Activated CD4-positive, alpha-beta memory T cell treated with anti-CD3 and anti-CD28 coated beads, Interleukin-2, amount 10 ng/mL, durations not matched to agents 7 days and 5 days (primary cell): ENCODE measurements at places on chromosomes 6 and 20.
A peak's percentile ranks its signal among the peaks of the same experiment; 100 is the strongest.

DNA sequence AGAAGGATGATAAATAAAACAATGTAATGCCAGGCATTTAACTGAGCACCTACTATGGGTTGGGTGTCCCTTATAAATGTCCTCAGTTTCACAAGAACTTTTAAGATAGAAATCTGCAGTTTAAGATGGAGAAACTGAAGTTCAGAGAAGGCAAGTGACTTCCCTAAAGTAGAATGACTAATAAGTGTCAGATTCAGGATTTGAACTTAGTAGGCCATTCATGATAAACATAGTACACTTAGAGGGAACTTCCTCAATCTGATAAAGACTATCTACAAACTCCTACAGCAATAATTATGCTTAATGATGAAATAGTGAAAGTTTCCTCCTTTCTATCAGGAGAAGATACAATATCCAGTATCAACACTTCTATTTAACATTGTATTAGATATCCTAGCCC, 43.9 kb downstream of the NCR2 start:
- H3K4me1 ChIP-seq: peaks cover 6% of the 10 kb centered on the region
- no peak overlapping the region for H3K27ac ChIP-seq
- H3K36me3 ChIP-seq: no peaks in the 10 kb centered on the region
- no peak for DNase-seq

- no peak overlapping the region for H3K4me3 ChIP-seq
- no peaks in the 10 kb centered on the region for H3K4me1 ChIP-seq
- no peaks in the 10 kb centered on the region for H3K36me3 ChIP-seq
- H3K27ac ChIP-seq: no peak overlapping the region
- DNase-seq: no peak
Measured at GRCh38 chr6:163883984-163884383, 469.5 kb downstream of the QKI start.

DNA sequence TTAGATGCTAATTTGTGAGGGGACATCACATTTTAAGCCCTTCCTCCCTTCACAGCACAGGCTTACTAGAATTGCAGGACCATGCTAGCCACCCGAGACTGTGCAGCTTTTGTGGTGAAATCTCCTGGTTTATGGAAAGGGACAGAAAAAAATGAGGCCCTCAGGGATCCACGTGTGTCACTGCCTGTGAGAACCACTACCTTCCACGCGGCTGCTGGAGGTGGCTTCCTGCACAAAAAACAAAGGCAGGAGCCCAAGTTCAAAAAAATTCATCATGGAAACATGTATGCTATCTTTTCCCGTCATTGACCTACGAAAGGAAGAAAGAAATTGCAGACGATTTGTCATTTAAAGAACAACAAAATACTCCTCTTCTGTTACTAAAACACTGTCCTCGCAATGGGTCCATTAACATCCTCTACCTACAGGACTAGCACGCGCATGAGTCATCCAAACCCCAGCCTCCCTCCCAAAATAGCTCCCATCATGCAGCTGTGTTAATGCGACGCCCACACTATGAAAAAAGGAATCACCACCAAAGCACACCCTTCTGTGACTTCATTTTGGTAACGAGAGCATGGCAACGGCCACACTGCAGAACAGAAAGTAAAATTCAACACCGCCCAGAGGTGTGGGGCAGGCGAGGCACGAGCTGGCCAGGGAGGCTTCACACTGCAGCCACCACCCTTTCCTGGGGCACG, 45.7 kb downstream of the RAMACL start:
- DNase-seq: peak; percentile 74
- no peaks in the 10 kb centered on the region for H3K27me3 ChIP-seq
- H3K4me3 ChIP-seq: peak overlapping the region; percentile 67

- peaks cover 28% of the 10 kb centered on the region for H3K4me1 ChIP-seq
- no peak for DNase-seq
- no peaks in the 10 kb centered on the region for H3K27me3 ChIP-seq
- no peak overlapping the region for H3K27ac ChIP-seq
- peaks cover 23% of the 10 kb centered on the region for H3K36me3 ChIP-seq
Measured at GRCh38 chr6:75266716-75267291, 17.8 kb downstream of the TMEM30A start.

DNA sequence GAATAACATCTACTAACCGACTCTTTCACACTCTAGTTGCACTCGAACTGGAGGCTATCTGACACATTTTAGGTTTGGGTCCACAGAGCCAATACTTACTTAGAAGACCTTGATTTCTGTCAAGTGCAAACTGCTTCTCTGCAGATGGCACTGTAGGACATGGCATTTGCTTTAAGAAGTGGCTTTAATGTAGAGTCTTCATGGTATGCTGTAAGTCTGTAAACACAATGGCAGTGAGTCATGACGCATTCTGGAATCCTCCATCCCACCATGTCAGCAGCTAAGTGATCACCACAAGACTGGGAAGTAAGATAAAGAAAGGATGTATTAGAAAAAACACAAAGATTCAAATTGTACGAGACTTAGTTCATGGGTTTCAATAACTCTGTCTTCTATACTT, 377.0 kb upstream of the NOX3 start:
- H3K36me3 ChIP-seq: no peaks in the 10 kb centered on the region
- H3K4me3 ChIP-seq: no peak overlapping the region
- no peak overlapping the region for H3K27ac ChIP-seq
- no peaks in the 10 kb centered on the region for H3K4me1 ChIP-seq
- no peaks in the 10 kb centered on the region for H3K27me3 ChIP-seq

- H3K27ac ChIP-seq: no peak within 1 kb of the TSS
- H3K36me3 ChIP-seq: no peaks in the 10 kb centered on the region
- peak within 1 kb of the TSS; percentile 60 for H3K4me3 ChIP-seq
- peak; percentile 17 for DNase-seq
- H3K4me1 ChIP-seq: peaks cover 12% of the 10 kb centered on the region
- H3K27me3 ChIP-seq: peaks cover 67% of the 10 kb centered on the region
Measured at GRCh38 chr6:112253841-112254816, at the start of gene LAMA4. Gene LAMA4, minus strand, starts transcription at chr6:112254567. Its CDS starts 417 bp downstream, at chr6:112254150.

- peaks cover 8% of the 10 kb centered on the region for H3K27me3 ChIP-seq
- no peak overlapping the region for H3K4me3 ChIP-seq
- no peaks in the 10 kb centered on the region for H3K36me3 ChIP-seq
Measured at GRCh38 chr20:59324521-59325141, 24.2 kb downstream of the EDN3 start.

DNA sequence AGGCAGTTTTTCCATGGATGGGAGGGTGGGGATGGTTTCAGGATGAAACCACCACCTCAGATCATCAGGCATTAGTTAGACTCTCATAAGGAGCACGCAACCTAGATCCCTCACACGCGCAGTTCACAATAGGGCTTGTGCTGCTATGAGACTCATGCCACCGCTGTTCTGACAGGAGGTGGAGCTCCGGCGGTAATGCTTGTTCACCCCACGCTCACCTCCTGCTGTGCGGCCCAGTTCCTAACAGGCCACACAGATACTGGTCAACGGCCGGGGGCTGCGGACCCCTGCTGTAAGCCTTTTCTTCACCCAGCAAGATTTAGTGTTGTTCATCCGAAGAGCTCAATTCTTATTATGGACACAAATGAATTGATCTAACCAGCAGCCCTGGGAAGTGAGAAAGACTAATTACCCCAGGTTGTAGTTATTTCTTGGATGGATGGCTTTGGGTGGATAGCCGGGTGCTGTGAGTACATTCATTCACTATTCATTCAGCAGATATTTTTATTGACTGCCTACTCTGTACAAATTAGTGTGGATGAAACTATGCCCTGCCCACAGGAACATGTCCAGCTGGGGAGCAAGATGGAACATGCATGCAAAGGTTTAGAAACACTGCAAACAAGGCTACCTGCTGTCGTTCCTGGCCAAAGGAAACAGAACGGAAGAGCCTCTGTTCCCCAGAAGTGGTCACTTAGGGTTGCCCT, 57.2 kb downstream of the RIOK1 start:
- H3K27ac ChIP-seq: no peak overlapping the region
- H3K4me3 ChIP-seq: no peak overlapping the region
- H3K4me1 ChIP-seq: no peaks in the 10 kb centered on the region
- no peaks in the 10 kb centered on the region for H3K36me3 ChIP-seq
- no peak for DNase-seq
- peaks cover 10% of the 10 kb centered on the region for H3K27me3 ChIP-seq

- H3K4me1 ChIP-seq: peaks cover 47% of the 10 kb centered on the region
- peaks cover 2% of the 10 kb centered on the region for H3K27me3 ChIP-seq
- peak overlapping the region; percentile 1 for H3K27ac ChIP-seq
- peaks cover 7% of the 10 kb centered on the region for H3K36me3 ChIP-seq
Measured at GRCh38 chr6:29967379-29968010, 25.2 kb downstream of the HLA-A start.

DNA sequence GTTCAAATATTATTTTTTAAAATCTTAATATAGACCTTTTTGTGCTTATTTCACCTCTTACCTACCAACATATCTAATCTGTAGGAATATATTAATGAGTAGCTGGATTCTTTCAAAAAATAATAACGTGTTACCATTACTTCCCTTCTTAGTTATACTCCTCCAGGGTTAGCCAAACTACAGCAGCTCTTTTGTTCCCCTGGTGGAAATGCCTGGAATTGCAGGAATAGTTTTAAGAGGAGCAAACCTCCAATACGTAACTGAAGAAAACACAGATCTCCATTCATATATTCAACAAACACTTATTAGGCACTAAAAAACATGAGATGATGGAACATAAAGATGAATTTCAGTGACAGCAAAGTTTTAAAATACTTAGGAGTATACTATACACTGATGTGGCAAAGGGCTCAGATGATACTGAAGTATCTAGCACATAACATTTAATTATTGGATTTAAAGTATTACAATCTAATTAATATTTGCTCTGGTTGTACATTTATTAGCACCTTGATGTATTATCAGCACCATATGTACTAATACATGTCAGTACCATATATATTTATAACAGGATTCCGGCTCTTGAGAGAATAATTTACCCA, 78.3 kb downstream of the TBX18 start:
- no peak overlapping the region for H3K27ac ChIP-seq
- H3K36me3 ChIP-seq: no peaks in the 10 kb centered on the region
- H3K4me3 ChIP-seq: no peak overlapping the region
- H3K27me3 ChIP-seq: no peaks in the 10 kb centered on the region
- H3K4me1 ChIP-seq: no peaks in the 10 kb centered on the region
- DNase-seq: no peak

- H3K4me3 ChIP-seq: no peak overlapping the region
- H3K27ac ChIP-seq: no peak overlapping the region
- H3K27me3 ChIP-seq: peaks cover 5% of the 10 kb centered on the region
- peaks cover 19% of the 10 kb centered on the region for H3K4me1 ChIP-seq
- no peaks in the 10 kb centered on the region for H3K36me3 ChIP-seq
Measured at GRCh38 chr20:2451939-2452732, 18.5 kb downstream of the SNRPB start.

- no peaks in the 10 kb centered on the region for H3K4me1 ChIP-seq
- H3K27me3 ChIP-seq: no peaks in the 10 kb centered on the region
- DNase-seq: no peak
- H3K4me3 ChIP-seq: no peak overlapping the region
Measured at GRCh38 chr20:40631119-40631631, 57.9 kb downstream of the MAFB start.

DNA sequence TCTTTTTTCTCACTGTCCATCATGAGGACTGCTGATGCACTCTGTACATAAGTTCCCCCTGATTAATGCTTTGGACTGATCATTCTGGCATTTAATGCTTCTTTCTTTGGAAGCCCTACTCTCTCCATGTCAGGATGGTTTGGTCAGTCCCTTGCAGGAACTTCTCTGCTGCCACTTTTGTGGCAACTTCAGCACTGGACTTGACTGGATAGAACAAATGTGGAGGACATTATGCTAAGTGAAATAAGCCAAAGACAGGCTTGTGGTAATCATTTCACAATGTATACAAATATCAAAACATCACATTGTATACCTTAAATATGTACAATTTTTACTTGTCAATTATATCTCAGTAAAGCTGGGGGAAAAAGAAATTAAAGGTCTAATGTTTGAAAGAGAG, 12.2 kb upstream of the BRPF3 start:
- H3K27ac ChIP-seq: no peak overlapping the region
- H3K4me1 ChIP-seq: no peaks in the 10 kb centered on the region
- H3K36me3 ChIP-seq: no peaks in the 10 kb centered on the region
- peaks cover 8% of the 10 kb centered on the region for H3K27me3 ChIP-seq

DNA sequence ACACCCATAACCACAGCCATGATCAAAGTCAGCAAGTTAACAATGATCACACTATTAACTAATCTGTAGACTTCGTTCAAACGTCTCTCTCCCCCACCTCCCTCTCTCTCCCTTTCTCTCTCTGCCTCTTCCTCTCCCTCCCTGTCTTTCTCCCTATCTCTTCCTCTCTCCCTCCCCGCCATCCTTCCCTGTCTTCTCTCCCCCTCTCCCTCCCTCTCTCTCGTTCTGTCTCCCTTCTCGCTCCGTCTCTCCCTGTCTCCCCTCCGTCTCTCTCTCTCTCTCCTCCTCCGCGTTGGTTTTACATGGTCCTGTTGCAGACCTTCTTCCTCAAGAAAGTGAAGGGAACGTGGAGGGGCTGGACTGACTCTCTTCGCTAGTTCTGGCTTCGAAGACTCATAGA, 308.9 kb upstream of the FOXQ1 start:
- H3K27me3 ChIP-seq: peaks cover 3% of the 10 kb centered on the region
- no peak overlapping the region for H3K4me3 ChIP-seq
- no peak for DNase-seq
